Thoracic aorta (tissue), 2 donors: ENCODE measurements at places on chromosomes 6 and 20. TPM values are rescaled to one million over a fixed set of nuclear protein-coding genes. Genes with fewer than 3 reads are reported as not detected.

The CARMIL1 gene
- total RNA-seq, result 63.0 TPM

The TCF15 gene
- not detected for total RNA-seq

The DEFB124 gene
- not detected for total RNA-seq

The NNAT gene
- total RNA-seq, result 0.81 TPM

The HRH3 gene
- not detected for total RNA-seq

- no peak for DNase-seq
Measured at GRCh38 chr20:61307686-61308476, 55.8 kb downstream of the CDH4 start.

DNA sequence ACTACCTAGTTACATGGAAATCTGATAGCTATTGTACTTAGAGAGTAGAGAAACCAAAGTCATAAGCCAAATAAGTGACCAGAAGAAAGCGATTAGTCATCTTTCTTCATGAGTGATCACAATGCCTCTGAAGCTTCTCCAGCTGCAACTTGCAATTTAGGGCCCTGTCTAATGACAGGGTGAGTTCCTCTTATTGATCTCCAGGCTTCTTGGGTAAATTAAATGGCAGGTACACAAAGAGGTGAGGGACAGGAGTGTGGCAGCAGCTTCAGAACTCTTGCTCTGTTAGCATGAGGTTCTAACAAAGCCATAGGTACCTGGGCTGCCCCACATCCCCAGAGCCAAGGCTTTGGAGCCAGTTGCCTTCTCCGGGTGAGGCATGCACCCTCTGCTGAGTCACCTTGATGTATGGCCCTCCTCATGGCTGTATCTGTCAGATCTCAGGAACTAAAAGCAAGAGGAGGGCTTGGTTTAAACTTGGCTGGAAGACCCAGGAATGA lies 60.8 kb downstream of the PRDM1 start:
- DNase-seq, result no peak

GRCh38 chr6:30508890-30509736 lies 19.8 kb downstream of the HLA-E start:
- no peak for DNase-seq

GRCh38 chr6:147508866-147509608 lies 547 bp downstream of the SAMD5 start:
- no peak for DNase-seq

GRCh38 chr6:44058617-44059358 lies 68.5 kb downstream of the MRPL14 start:
- peak; percentile 84 for DNase-seq

- no peak for DNase-seq
Measured at GRCh38 chr6:168200571-168201134, 118.9 kb downstream of the DACT2 start.

DNA sequence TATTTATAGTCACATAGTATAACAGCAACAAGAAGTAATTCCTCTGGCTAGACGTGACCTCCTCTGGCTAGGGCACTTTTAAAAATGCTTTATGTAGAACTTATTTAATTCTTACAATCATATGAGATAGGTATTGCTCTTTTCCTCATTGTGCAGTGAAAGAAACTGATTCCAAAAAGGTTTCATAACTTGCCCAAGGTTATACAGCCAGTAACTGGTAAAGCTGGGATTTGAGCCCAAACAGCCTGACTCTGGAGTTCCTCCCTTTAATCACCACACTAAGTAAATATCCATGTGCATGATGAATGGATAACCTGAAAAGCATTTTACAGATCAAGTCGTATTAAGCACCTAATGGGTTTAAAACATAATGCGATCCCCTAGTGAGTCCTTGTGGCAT lies 214.6 kb downstream of the PRL start:
- no peak for DNase-seq

DNA sequence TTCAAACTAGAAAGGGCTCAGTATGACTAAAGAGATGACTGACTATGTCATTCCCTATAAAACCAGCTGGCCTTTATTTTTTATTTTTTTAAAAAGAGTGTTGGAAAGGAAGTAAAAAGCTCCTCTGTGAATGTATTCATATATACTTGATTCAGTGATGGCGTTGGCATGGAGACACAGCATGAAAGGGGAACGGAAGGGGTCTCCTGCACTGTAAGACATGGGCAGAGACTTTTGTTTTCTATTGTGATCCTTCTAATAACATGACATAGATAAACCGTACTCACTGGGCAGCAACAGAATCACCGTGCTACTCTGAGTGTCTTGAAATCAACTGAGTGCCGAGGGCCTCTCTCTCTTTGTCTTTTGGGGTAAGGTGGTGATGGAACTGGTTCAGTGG lies 228.1 kb upstream of the RIN2 start:
- DNase-seq, result no peak

DNA sequence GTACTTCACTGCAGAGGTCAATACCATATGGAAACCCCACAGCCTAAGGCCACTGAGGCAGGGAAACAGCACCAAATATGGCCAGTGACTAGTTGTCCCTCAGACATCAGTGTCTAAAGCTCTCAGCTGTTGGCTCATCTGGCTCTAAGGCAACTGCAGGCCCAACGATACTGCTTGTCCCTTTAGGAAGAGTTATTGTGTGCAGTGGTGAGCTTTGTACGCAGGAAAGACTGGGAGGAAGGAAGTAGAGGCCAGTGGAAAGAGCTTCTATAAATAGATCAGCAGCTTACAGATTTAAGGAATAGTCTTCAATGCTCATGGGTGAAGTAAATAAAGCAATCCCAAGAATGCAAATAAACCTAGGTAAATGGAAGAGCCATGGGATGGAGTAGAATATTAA lies 29.3 kb downstream of the DNAAF9 start:
- DNase-seq, result no peak

DNA sequence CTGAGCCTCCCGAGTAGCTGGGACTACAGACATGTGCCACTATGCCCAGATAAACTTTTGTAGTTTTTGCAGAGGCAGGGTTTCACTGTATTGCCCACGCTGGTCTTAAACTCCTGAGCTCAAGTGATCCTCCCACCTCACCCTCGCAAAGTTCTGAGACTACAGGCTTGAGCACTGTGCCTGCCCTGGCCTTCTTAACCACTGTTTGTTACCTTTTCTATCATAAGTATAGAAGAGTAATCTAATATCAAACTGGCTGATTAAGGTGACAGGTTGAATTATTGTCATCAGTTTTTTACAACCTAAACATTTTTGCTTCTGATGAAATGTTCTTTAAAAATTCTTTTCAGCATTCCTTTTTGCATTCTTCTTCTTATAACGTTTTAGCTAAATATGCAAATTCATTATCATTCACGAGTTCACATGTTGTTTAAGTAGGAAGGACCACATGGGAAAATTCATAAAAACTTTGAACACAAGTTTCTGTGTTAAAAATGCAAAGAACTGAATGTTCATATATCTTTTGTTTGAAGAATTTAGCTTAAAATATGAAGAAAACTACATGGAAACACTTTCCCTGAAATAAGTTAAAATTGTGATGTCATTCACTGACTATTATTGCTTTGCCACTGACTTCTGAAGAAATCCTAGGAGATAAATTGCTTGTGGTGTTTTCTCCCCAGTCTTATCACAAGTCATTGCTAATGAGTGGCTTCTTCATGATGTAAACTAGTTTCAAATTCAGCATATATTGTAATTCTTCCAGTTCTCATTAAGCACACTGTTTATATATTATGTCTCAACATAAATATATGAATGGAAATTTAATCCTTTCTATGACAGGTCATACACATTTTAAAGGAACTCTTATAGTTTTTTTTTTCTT lies 106.7 kb downstream of the ADGRB3 start:
- no peak for DNase-seq

- no peak for DNase-seq
Measured at GRCh38 chr6:30100585-30101443, 12.1 kb downstream of the TRIM31 start.

GRCh38 chr6:8085053-8085511 lies 17.3 kb downstream of the EEF1E1 start:
- DNase-seq, result no peak

DNA sequence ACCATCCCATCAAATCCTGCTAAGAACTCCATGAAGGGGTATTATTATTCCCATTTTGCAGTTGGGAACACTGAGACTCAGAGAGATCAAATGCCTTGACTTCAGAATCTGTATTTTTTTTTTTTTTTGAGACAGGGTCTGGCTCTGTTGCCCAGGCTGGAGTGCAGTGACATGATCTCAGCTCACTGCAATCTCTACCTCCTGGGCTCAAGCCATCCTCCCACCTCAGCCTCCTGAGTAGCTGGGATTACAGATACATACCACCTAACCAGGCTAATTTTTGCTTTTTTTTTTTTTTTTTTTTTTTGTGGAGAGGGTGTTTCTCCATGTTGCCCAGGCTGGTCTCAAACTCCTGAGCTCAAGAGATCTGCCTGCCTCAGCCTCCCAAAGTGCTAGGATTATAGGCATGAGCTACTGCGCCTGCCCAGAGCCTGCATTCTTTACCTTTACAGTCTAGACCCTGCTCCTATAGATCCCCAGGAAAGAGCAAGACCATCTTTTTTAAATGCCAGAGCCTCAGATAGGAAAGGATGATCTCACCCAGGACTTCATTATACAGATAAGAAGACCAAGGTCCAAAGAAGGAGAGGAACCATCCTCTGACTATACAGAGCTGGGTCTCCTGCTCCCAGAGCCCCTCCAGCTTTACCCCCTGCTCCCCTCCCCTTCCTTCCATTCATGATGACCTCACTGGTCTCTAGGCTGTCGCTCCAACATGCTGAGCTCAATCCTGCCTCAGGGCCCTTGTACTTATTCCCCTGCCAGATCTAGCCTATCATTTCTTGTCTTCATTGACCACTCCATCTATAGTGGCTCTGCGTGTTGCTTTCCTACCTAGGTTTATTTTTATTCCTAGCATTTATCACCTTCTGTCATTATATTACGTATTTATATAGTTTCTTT lies 138.6 kb downstream of the CEBPB start:
- no peak for DNase-seq

GRCh38 chr6:36829919-36830544 lies 9.2 kb downstream of the CPNE5 start:
- DNase-seq, result no peak

DNA sequence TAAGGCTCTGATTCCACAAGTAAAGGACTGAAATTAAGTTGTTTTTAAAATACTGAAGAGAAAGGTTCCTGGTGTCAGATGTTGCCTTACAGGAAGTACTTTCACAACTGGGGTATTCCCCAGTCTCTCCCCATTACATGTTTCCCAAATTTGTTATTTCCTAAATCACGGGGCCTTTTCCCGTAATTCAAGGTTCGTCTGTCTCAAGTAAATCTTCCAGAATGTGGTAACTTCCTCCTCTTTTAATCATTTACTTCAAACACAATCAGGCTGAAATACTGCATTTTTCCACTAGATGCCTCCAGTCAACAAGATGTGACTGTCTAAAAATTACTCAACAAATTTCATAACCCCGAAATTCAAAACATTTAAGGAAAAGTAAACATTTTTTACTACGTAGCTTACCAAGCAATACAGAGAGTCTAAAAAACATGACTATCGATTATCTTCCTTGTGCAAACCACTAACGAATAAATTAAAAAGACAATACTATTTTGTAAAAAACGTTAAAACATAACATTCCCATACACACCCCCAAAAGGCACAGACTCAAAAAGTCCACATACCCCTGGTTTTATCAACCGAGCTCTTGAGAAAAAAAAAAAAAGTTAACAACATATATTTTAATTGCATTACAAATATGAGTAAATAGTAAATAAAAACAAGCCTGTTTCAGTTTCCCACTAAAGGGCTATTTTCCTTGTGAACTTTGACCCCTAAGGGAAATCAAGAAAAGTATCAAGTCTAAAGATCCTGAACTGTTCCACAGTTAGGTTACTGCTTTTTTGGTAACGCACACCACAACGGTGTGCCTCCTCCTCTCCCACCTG lies 1.7 kb downstream of the SOD2 start:
- no peak for DNase-seq

DNA sequence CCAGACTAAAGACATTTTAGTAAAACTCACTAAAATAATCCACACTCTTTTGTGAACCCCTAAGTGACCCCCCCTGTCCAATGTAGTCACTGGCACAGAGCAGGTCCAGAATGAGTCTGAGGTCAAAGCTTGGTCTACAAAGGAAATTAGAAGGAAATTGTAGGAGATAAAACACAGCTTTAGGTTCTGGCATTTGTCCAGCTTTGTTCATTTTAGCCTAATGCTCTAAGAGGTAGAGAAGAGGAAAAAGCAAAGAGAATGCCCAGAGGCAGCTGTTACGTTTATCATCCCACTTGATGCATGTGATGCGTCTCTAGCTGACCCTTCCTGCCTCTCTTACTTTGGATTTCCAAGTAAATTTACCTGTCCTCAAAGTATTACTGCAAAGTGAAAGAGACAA lies 62.5 kb downstream of the CNKSR3 start:
- no peak for DNase-seq

GRCh38 chr6:79307321-79308036 lies 73.0 kb upstream of the HMGN3 start:
- DNase-seq, result no peak

DNA sequence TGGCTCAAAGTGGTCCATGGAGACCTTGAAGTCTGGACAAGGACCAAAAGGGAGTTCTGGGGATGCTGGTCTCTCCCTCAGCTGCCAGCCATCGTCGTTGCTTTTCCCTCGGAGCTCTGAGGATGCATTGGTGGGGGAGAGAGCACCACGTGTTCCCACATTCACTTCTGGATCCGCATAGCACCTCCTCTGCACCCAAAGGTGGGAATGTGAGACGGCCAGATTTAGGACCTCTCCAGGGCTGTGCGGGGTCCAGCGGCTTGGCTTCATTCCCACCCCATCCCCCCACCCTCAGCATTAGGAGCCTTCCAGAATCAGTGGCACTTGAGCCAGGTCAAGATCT lies 1.1 kb downstream of the EPB41L1 start:
- DNase-seq, result no peak
